ENCODE measurements at places on chromosomes 13 and 19.
A peak's percentile ranks its signal among the peaks of the same experiment; 100 is the strongest.

- DNase-seq, result no peak
These were observed 12.4 kb downstream of the MTRF1 start for GRCh38 chr13:41250993-41251392.

- no peak for DNase-seq
These were observed 4.9 kb downstream of the ARHGEF7 start for GRCh38 chr13:111119966-111120365.

GRCh38 chr19:56170261-56170660 lies 5.5 kb upstream of the GALP start:
- peak; percentile 65 for DNase-seq

- DNase-seq, result no peak
These were observed 136.5 kb downstream of the CYSLTR2 start for GRCh38 chr13:48790199-48790598.

GRCh38 chr13:112756967-112757758 lies 67.3 kb downstream of the ATP11A start:
- DNase-seq, result no peak

DNA sequence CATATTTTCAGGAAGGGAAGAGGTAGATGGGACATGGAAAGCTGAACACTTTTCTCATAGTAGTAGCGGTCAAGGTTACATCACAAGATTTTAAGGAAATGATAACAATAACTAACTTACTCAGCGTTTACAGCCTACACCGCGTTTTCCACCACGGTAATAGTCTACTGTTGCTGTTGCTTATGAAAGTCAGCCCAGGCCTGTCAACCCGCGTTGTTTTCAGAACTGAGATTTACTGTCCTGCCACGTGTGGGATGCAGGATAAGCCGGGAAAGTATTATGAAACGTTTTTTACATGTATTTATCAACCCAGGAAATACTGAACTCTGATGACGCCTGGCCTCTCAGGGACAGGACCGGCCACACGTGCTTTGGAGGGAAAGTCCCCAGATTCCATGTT lies 36.0 kb upstream of the LAMP1 start:
- no peak for DNase-seq

- DNase-seq, result no peak
These were observed 40.0 kb downstream of the ZNF729 start for GRCh38 chr19:22326219-22326618.

DNA sequence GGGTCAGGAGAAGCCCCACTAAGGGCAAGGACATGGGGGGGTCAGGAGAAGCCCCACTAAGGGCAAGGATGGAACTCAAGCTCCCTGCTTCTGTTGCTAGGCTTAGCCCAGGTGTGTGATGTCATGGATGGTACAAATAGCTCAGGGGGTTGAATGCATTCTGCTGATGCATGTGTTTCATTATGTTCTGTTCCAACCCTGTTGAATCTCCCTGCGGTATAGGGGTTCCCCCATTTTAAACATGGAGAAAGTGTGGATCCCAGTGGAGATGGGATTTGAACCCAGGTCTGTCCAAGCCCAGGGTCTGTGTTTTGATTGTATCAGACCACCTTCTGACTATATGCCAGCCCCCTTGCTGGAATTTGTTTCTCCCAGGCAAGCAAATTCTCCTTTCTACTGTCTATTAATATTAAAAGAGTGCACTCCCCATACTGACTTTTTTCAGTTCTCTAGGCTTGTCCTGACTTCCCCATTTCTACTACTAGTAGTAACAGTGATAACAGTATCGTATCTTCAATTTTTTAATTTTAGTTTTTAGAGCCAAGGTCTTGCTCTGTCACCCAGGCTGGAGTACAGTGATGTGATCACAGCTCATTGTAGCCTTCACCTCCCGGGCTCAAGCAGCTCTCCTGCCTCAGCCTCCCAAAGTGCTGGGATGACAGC lies 6.7 kb downstream of the ZNF865 start:
- DNase-seq, result no peak

DNA sequence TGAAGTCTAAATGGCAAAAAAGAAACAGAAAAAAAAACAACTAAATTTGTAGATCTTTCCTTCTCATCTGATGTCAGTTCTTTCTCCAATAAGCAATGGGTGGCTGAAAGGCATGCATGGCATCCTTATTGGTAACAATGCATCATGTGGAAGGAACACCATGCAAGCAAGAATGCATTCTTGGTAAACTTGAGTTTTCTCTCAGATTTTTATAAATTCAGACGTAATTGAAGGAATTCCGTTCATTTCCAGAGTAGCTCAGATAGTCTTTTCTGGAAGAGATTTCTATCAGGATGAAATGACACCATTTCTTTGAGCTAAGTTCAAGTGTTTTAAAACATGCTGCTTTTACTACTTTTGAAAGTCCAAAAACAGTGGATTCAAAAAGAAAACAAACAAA lies 373.0 kb downstream of the COG6 start:
- DNase-seq, result no peak

- peak; percentile 60 for DNase-seq
These were observed 1.6 kb downstream of the PLEKHG2 start for GRCh38 chr19:39413911-39414608.

DNA sequence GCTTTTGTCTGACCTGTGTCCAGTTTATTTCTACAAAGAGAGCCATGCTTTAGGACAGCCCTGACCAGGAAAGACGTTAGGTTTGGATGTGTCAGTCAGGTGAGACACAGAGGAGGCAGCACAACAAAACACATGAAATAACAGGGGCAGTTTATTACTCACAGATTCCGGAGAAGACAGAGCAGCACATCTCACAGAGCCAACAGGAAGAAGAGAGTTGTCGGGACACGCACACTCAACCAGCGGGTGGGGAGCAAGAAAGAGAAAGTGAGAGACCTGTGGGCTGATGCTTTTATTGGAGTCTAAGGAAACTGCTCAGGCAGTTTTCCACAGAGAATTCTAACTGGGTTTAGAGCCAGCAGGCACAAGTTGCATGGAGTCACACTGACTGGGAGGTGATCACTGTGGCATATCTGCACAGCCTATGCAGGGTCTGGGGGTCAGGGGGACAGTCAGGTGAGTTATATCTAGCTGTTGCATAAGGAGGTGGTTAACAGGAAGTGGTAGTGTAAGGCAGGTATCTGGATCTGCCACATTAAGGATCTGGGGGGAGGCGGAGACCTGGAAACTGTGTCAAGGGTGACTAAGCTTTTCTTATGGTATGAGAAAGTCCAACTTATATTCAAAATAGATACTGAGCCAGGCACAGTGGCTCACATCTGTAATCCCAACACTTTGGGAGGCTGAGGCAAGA lies 24.1 kb upstream of the CEACAM20 start:
- peak; percentile 29 for DNase-seq

DNA sequence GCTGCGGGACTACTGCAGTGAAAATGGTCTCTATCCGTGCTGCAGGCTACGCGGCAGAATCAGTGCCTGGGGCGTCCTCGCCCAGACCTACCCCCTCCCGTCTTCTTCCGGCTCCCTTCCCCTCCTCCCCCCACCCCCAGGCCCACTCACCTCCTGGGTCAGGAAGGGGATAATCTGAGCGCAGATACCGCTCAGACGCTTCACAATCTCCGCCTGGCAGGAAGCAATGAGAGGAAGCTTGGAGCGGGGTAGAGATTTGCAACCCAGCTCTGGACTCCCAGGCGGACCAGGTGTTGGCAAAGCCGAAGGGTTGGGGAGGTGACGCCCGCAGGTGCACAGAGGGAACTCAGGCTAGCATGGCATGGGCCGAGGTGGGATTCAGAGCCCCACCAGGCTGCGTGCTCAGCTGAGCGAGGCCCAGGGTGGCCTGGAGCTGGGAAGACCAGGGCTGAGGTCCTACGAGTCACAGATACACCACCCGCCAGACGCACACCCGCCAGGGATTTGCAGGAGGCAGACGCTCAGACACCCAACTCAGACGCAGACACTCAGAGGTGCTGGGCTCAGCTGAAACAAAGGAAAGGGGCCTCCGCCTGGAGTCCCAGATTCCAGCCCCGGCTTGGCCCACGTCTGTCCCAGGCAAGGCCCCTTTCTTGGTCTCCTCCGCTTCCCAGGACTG lies 4.1 kb downstream of the TLE2 start:
- no peak for DNase-seq

- no peak for DNase-seq
These were observed 18.0 kb upstream of the C1QTNF9B start for GRCh38 chr13:23915308-23915707.

- DNase-seq, result no peak
These were observed 393.0 kb downstream of the LMO7 start for GRCh38 chr13:76029088-76029487.

DNA sequence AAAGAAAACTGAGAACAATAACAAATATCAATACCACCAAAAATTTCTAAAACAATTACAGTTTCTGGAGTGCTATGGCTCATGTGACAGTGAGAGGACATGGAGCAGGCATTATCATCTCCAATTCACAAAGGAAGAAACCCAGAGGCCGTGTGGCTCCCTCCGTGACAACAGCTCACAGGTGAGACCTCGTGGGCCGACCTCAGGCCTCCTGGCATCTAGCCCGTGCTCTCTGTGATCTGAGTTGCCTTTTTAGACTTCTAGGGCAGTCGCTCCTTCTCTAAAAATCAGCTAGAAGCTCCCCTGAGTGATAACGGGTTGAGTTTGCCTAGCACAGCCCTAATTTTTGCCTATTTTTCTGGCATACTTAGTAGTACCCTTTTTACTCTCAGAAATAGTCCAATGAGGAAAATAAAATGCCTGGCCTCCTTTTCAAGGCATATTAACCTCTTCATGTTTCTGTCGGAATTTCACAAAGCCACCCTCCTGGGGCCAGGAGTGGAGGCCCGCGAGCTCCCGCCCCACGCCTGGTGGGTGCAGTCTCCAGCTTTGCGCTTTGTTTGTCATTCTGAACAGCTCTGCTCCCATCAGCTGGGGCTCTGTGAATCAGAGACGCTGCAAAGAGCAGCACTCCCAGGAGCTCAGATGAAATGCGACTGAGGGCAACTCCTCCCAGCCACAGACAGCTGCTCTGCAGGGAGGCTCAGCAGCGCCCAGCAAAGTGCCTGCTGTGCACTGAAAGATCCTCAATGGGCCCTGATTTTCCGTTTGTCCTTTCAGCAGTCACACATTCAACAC lies 292.5 kb downstream of the UQCRFS1 start:
- DNase-seq, result no peak

DNA sequence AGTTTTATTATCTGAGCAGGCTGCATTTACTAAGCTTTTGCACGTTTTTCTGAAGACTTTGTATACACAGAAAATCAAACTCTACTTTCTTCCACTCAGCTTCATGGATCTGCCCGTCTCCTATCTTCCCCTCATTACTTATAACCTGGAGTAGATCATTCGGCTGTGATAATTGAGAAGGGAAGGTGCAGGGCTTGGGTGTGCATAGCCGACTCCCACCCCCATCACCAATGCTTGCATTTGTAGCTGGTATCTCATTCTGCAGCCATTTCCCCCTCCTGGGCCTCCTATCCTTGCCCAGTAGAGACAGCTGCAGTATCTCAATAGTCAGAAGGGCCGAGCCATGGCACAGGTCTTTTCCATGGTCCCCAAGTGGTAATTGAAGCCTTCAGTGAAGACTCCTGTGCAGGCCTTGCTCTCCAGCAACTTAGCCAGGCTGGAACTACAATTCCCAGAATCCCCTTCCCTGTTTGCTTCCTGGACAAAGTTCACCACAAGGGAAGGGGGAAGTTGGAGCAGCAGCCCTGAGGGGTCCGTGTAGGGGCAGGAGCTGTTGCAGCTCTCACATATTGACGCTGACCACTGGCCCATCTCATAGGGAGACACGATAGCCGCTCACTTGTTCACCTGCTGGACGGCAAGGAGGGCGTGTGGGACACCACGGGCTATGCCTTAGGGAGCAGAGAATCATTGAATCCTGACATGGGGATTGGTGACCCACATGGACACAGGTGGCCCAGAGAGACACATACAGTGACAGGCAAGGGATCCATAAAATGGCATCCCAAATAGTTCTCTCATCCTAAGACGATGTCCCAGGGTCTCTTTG lies 2.1 kb upstream of the SIGLEC8 start:
- DNase-seq, result no peak

DNA sequence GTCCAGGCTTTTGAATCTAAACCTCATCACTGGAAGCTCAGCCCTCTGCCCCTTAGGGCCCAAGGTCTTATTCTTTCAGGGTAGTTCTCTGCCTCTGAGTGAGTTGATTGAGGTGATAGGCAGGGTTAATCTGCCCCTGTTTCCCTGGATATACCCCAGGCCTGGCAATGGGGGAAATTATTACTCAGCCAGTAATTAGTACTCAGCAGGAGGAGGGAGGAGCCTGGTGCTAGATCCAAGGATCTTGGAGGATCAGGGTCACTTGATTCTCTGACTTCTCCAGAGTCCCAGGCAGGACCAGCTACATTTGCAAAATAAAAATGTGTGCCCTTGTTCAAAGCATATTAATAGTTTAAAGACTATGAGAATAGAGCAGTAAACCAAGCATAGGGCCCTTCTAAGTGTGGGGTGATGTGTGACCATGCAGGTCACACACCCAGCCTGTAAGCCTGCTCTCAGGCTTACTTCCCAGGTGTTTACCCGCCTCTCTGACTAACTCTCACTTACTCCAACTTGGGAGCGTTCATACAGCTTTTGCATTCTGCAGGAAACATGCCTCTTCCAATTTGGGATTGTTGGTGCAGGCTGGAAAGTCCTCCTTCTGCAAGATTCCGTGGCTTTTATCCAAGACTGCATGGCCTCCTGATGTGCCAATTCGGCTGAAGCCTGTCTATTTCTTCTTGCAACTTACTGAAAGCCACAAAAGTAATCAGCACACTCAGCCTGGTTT lies 7.9 kb upstream of the STK24 start:
- DNase-seq, result no peak

DNA sequence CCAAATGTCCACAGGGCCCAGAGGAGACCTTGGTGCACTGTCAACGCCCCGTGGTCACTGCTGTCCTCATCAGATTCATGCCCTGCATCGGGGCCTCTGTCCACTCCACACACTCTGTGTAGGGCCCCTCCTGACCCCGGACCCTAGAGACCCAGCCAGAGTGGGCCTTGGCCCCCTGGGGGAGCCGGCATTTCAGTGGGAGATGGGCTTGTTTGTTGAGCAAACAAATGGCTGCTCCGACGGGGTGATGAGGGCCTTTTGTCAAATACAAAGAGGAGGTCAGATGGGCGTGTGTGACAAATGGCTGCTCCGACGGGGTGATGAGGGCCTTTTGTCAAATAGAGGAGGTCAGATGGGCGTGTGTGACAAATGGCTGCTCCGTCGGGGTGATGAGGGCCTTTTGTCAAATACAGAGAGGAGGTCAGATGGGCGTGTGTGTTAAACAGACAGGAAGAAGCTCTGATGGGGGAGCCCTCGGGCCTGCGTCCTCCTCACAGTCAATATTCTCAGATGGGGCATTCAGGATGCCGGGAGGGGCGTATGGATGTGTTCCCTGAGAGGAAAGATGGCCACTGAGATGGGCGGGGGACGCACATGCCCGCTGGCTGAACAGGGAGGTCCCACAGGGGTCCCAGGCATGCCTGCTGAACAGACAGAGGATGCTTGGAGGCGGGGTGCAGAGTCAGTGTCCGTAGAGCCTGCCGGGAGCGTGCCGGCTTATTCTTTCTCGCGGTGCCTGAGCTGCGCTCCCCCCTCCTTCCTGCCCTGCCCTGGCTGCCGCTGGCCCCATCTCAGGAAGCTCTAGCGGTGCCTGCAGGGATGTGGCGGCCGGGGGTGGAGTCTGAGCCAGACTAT lies 36.3 kb downstream of the SMIM24 start:
- DNase-seq, result no peak

DNA sequence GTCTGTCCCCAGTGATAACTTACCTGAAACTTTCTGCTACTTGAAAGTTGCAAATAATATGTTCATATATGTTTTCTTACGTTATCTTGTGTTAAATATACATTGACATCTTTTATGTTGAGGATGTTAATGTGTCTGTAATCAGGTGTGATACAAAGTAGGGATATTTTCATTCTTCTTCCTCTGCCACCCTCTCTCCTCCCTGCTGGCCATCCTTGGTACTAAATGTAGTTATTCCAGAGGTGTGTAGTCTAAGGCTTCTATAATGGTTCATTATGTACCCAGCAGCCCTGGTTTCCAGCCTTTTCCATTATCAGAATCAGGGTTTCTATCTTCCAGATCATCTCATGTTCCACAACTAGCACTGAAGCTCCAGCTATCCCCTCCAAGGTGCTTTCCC lies 606.7 kb upstream of the KLHL1 start:
- no peak for DNase-seq
